Lower lobe of right lung (tissue), 2 donors: ENCODE measurements at places on chromosomes 2 and 18. TPM values are rescaled to one million over a fixed set of nuclear protein-coding genes. Genes with fewer than 3 reads are reported as not detected.

DNA sequence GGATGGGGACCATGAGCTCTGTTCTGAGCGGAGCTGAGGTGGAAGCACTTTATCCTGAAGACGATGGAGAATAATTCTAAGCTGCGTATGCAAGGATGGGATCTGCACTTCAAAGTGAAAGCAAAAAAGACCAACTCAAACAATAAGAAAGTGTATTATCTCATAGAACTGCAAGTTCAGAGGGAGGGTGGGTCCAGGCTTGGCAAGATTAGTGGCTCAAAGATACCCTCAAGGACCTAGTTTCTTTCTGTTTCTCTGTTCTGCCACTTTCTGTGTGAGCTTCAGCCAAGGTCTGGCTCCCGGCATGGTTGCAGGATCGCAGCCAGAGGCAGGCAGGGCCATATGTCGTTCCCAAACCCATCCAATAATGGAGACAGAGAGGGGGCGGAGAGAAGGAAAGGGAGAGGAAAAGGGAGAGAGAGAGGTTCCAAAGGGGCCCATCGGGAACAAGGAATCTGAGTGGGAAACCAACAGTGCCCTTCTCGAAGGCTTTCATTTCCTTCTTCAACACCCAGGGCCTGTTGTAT is 169.2 kb upstream of the NCK2 start:
- DNase-seq, result no peak

DNA sequence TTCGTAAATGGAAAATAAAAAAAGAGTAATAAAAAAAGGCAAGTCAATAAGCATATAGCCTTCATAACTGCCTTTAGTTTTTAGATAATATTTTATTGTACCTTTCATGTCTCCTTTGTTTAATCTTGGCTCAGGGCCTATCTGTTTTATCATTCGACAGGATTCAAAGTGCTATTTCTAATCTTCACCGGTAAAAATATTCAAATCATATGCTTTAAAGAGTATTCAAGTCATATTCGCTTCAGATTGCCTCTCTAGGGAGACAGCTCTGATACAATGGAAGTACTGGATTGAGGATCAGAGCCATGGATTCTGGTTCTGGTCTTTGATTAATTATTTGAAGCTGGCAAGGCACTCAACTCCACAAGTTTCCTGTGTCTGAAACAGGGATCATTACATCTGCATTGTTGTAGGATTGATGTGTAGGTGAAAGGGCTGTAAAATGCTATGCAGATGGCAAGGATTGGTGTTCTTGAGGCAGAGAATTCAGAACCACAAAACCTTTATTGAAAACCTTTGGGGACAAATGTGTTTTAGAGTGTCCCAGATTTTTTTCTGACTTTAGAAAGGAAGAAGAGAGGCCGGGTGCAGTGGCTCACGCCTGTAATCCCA is 84.3 kb upstream of the RAPH1 start:
- DNase-seq, result no peak

GRCh38 chr2:43798300-43798699 is 24.5 kb downstream of the DYNC2LI1 start:
- no peak for DNase-seq

DNA sequence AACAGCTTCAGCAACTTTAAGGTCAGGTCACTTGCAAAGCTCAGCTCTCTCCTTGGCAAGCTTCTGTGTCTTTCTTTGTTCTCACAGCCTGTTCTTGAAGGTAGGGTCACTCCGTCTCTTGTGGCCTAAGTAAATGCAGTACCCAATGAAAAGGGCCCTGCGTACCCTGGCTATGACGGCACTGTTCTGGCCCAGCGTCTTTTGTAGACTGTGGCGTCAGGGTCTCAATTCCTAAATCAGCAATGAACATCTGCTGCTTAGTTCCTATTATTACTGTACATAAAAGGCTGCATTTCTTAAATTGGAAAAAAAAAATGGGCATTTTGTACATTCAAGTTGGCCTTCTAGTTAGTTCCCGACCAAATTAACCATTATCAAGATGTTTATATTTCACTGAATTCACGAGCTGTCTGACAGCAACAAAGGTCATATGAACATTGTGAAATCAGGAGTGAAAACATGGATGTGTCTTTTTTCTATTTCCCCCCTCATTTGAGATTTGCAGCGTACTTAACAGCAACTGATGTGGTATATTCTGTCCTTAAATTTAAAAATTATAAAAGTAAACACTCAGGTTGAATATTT is 17.0 kb upstream of the MTCL1 start:
- DNase-seq, result no peak

GRCh38 chr2:228802181-228803071 is 468.7 kb downstream of the PID1 start:
- no peak for DNase-seq

GRCh38 chr2:213766062-213766461 is 481.8 kb downstream of the SPAG16 start:
- no peak for DNase-seq

- DNase-seq, result no peak
Observed at GRCh38 chr18:36942264-36942663, 113.3 kb downstream of the KIAA1328 start.

GRCh38 chr2:168320267-168320666 is 72.9 kb upstream of the STK39 start:
- DNase-seq, result no peak

The PIEZO2 gene
- 11.1 TPM for total RNA-seq

The IL36B gene
- total RNA-seq, result not detected

The MZT2B gene
- 125 TPM for total RNA-seq
